ENCODE measurements at places on chromosomes 4 and X.

DNA sequence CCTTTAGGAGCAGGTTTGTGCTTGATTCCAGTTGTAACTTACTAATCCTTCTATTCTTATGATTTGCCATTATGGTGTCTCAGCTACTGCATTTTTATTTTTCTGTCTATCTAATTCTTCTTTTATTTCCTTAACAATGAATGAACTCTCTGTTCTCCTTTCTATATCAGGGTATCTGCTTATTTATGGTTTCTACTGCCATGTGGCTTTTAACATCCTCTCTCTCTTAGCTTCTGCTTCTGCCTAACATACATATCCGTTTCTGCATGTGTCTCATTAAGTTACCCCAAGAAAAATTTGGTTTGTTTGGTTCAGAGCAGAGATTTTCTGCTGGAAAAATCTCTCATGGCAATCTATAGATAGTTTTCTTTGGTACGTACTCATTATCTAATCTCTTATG is 614.4 kb downstream of the RPA4 start:
- no peak for DNase-seq

GRCh38 chrX:14616836-14617235 is 87.5 kb downstream of the GLRA2 start:
- no peak for DNase-seq

DNA sequence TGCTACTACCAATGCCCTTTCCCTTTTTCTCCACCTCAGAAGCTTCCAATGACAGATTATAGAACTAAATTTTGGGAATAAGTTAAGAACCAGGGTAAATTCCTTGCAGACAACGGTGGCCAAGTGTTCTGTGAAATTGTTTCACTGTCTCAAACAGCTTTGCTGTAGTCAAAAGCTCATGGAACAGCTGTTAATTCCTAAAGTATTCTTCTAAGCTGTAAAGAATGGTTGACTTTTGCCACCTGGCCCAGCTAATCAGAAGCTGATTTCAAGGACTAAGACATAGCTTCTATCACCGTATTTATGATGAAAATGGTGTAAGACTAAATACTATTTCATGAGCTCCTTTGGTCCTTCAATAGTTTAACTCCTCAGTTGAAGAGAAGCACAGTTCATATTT is 297.5 kb downstream of the IL1RAPL2 start:
- no peak for DNase-seq

- DNase-seq: no peak
These were observed 39.3 kb upstream of the PRPS2 start for GRCh38 chrX:12751887-12752286.

- no peak for DNase-seq
These were observed 10.3 kb downstream of the GNL3L start for GRCh38 chrX:54540289-54540688.

DNA sequence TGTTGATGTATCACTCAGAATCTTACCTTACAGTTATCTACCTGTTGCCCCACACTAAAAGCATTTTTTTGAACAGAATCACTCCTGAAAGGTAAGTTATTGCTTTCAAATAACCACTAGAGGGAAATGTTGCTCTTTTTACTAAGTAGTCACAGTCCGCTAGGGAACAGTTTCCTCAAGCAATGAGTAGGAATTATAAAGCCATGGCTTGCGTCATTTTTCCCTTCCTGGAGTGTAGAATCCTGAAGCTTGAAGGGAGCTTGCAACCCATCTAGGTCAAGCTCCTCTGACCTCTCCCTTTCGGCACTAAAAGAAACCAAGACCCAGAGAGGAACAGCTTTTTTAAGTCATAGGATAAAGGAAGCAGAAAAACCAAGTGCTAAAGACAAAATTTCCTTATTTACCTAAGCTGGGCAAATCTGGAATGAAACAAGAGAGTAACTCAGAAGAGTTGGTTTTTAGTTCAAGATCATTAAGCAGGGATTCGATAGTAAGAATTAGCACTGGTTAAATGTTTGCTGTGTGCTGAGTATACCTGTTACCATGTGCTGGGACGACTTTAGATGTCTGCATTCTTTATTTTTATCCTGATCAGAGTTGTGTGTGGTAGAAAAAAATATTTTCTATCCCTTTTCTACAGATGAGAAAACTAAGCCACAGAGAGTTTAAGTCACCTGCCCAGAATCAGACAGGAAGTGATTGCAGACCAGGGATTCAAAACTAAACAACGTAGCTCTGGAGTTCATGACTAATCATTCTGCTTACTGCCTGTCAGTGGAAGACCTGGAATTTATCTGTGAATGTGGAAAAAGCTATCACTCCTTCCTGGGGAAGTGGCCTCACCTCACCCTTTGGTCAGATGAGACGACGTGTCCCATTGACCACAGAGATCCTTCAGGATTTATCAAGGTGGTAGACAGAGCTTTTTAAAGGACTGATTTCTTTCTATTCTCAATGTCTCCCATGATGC is 631.5 kb downstream of the RAB28 start:
- no peak for DNase-seq

GRCh38 chr4:183241322-183241640 is 78.8 kb downstream of the CLDN22 start:
- no peak for DNase-seq

DNA sequence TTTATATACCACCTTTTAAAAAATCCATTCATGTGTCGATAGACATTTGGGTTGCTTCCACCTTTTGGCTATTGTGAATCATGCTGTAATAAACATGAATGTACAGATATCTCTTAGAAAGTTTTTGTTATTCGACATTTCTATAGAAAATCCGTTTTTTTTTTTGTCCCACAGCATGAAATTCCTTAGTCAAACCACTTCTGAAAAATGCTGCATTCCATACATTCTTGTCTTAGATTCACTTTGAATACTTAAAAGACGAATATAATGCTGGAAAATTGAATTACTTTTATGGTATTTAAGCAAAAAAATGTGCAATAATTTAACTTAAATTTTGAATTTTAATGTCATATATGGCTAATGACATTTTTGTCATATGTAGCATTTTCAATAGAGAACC is 1345.5 kb downstream of the TECRL start:
- no peak for DNase-seq

GRCh38 chrX:22748093-22748999 is 251.4 kb upstream of the DDX53 start:
- peak; percentile 31 for DNase-seq

DNA sequence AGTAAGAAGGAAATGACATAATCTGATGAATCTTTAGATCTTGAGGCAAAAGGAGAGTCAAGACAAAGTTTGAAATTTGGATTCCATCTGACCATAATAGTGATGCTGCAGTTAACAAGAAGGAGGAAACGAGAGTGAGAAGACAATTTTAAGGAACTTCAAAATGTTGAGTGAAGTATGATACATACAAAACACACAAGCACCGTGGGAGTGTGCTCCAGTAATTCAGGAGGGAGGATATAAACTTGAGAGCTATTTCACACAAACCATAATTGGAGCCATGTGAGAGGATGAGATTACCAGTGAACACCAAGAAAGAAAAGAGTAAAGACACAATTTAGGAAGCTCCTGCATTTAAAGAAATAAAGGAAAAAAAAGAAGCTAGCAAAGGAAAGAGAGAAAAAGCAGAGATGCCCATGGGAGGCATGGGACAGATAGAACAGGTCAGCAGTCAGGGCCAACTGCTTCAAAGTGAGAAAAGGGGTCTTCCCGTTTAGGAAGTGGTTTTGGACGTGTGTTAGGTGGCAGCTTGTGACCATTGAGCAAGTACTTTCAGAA is 150.7 kb upstream of the SLC7A11 start:
- no peak for DNase-seq

DNA sequence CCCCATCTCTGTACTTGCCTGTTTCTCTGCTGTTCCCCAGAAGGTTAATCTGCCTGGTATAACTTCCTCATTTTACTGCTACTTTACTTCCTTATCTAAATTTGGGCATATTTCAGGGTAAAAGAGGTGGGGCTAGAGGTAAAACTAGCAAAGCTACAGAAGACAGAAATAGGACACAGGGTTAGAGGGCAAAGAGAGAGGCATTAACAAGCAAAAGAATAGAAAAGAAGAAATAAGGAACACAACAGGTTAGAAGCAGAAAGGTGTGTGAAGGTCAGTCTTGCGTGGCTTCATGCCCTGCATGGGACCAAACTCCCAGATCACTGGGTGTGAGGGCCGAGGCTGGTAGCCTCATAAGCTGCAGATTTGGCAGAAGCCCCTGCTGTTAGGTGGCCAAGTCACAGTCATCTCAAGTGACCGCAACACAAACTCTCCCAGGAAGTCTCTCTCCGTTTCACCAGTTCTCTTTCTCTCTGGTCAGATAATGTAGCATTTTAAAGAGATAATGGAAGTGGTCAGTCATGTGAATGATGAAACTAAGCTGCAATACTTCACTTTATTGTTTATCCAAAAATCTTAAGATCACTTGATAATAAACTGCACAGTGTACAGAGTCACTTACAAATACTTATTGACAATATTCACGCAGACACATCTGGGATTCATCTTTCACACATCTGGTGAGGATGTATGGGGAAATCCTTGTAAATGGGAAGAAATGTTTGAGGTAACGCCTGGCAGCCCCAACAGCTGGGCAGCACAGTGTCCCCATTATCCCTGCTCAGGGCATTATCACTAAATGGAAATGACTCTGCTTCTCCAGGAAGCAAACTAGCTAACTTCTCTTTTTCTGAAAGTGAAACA is 16.4 kb downstream of the TMEM154 start:
- no peak for DNase-seq

DNA sequence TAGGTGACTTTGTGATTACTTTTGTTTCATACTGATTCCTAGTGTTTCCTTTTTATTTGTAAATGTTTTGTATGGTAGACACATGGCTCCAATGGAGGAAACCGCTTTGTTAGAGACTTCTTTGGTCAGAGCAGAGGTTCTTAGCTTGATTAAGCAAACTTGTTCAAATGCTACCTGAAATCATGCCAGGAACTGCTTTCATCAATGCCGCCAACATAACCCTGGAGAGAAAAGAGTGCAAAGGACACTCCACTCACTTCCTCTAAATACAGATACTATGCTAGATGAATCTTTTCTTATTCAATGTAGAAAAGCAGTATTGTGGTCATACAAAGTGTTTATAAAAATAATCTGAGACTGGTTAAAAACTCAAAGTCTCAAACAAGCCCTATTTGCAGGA is 25.7 kb upstream of the COX7B2 start:
- DNase-seq: no peak

GRCh38 chrX:135384161-135384836 is 37.4 kb upstream of the SMIM10L2A start:
- no peak for DNase-seq

- DNase-seq: no peak
These were observed 2.2 kb downstream of the UGT2B7 start for GRCh38 chr4:69098470-69098869.

GRCh38 chr4:68267433-68267944 is 22.0 kb upstream of the TMPRSS11B start:
- no peak for DNase-seq

DNA sequence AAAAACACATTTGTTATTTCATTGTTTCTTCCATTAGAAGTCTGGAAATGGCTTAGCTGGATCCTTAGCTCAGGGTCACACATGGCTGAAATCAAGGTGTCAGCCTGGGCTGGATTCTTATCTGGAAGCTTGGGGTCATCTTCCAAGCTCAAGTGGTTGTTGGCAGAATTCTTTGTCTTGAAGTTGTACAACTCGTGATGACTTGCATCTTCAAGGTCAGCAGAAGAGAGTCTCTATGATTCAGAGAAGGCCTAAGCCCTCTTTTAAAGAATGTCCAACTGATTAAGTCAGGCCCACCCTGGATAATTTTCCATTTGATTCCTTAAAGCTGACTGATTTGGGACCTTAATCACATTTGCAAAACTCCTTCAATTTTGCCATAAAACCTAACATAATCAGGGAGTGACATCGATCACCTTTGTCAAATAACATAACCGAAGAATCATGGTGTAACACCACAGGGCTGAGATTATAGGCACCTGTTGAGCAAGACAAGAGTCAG is 22.1 kb downstream of the TMSB4X start:
- no peak for DNase-seq

GRCh38 chrX:50973199-50973598 is 62.7 kb downstream of the BMP15 start:
- DNase-seq: no peak

- no peak for DNase-seq
These were observed 183.3 kb downstream of the ZIC3 start for GRCh38 chrX:137749246-137749645.

DNA sequence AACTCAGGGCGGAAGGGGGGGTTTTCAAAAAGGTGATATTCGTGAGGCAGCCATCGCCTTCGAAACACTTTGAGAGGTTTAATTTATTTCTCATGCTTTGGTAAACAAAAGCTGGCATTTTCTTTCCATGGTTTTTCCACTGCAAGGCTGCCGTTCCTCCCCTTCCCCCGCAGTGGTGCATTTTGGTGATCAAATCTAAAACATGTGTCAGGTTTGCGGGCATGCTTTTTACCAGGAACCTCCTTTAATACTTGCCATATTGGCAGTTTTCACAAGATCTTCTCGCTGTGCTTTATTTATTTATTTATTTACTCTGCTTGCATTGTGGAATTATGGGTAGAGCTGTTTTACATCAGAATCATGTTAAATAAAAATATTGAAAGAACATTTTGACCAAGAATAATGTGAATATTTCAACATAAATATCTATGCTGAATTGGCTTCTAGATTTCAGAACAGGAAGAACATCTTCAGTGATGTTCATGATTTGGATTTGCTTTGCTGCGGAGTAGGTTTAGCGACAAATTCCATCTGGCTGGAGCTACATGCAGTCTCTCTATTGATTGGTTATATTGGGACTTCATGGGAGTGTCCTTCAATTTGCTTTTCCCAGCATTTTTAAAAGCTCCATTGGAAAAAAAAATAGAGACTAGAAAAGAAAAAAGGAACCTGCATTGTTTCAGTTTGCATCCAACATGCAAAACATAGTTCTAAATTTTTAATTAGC is 54.4 kb downstream of the STOX2 start:
- DNase-seq: no peak

- no peak for DNase-seq
These were observed 82.4 kb upstream of the BMP3 start for GRCh38 chr4:80948141-80948540.

GRCh38 chr4:182862921-182863320 is 54.3 kb downstream of the DCTD start:
- no peak for DNase-seq

All from T-helper 2 cell (primary cell).